ENCODE measurements at places on chromosomes 6 and 20.

DNA sequence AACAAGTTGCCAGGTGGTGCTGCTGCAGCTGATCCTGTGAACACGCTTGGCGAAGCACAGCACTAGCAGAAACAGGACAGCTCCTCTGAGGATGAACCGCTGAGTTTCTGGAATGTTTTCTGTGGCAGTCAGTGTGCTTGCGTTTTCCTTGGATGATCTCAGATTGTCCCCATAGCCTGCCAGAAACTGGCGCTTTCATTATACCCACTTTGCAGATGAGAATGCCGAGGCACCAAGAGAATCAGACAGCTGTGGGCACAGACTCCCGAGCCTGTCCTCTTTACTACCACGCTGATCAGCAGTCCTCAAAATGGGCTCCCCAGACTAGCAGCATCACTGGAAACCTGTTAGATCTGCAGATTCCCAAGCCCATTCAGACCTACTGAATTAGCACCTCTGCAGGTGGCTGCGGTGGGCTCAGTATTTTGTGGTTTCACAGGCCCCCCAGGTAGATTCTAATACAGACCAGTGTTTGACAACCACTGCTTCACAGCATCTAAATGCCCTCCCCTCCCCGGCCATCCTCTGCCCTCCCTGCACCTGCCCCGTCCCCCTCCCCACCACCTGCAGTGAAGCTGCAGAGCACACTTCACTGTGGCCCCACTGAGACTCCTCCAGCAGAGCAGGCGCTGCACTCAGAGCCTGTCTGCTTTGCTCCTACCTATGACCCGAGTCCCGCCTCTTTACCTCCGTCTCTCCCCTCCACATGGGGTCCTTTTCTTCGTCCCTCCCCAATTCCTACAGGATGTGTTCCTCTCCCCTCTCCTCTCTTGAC is 29.6 kb downstream of the SPATA2 start:
- DNase-seq: no peak

GRCh38 chr20:2814076-2814475 is 711 bp upstream of the C20orf141 start:
- no peak for DNase-seq

- DNase-seq: no peak
These were observed 29.6 kb downstream of the ZKSCAN8 start for GRCh38 chr6:28171271-28171670.

DNA sequence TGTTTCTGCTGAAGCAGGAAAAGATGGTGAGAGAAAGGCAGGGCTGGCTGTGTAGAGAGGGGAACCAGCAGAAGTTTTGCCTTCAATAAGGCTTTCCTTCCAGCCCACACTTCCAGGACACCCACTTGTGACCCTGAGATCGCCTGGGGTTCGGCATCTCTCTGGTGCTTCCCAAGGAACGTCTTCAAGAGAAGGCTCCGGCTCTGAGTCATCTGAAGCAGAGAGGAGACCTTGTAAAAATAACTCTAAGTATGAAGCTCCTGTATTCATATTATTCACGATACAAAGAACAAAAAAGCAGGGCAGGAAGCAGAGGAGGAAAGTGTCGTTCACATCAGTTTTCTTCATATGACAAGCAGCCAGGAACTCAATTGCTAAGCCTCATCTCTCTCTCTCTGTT is 95.4 kb upstream of the MRPS10 start:
- DNase-seq: no peak

DNA sequence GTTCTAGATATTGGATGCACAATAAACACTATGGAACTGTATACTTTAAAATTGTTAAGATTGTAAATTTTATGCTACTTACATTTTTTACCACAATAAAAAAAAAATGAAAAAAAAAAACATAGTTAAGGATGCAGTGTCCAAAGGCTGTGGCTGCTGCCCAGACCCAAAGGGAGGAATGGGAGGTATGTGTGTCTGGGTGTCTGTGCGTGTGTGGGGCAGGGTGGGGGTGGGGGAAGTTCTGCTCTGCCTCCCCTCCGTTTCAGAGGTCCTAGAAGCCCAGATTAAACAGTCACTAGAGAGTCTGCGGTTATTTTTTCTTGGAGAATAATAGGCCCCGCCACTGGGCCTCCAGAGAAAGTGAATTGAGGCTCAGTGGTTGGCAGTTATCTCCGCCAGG is 136.4 kb upstream of the ARMC2 start:
- no peak for DNase-seq

DNA sequence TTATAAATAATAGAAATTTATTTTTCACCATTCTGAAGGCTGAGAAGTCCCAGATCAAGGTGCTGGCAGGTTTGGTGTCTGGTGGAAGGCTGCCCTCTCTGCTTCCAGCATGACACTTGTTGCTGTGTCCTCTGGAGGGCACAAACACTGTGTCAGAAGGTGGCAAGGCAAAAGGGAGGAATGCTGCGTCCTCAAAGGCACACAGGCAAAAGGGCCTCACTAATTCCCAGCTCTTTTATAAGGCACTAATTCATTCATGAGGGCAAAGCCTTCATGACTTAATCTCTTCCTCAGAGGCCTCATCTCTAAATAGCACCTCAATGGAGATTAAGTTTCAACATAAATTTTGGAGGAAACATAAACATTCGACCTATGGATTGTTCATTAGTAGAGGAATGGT is 209.5 kb upstream of the SMLR1 start:
- no peak for DNase-seq

- DNase-seq: peak; percentile 97
These were observed at the start of gene ID4 for GRCh38 chr6:19836799-19837510. Gene ID4 (plus strand): TSS chr6:19837370. CDS start chr6:19837755, 385 bp downstream.

GRCh38 chr6:136747507-136747906 is 44.8 kb downstream of the MAP3K5 start:
- DNase-seq: no peak

GRCh38 chr6:85460921-85461797 is 11.3 kb downstream of the NT5E start:
- DNase-seq: no peak

- no peak for DNase-seq
These were observed 102.2 kb upstream of the EXOC2 start for GRCh38 chr6:795046-795685.

GRCh38 chr6:154386848-154387717 is 30.5 kb upstream of the IPCEF1 start:
- no peak for DNase-seq

- no peak for DNase-seq
These were observed 61.7 kb downstream of the GNAS-AS1 start for GRCh38 chr20:58788896-58789544.

- no peak for DNase-seq
These were observed 114.7 kb upstream of the ZNF217 start for GRCh38 chr20:53708129-53708968.

GRCh38 chr6:151679941-151680340 is 127.5 kb upstream of the ESR1 start:
- DNase-seq: no peak

DNA sequence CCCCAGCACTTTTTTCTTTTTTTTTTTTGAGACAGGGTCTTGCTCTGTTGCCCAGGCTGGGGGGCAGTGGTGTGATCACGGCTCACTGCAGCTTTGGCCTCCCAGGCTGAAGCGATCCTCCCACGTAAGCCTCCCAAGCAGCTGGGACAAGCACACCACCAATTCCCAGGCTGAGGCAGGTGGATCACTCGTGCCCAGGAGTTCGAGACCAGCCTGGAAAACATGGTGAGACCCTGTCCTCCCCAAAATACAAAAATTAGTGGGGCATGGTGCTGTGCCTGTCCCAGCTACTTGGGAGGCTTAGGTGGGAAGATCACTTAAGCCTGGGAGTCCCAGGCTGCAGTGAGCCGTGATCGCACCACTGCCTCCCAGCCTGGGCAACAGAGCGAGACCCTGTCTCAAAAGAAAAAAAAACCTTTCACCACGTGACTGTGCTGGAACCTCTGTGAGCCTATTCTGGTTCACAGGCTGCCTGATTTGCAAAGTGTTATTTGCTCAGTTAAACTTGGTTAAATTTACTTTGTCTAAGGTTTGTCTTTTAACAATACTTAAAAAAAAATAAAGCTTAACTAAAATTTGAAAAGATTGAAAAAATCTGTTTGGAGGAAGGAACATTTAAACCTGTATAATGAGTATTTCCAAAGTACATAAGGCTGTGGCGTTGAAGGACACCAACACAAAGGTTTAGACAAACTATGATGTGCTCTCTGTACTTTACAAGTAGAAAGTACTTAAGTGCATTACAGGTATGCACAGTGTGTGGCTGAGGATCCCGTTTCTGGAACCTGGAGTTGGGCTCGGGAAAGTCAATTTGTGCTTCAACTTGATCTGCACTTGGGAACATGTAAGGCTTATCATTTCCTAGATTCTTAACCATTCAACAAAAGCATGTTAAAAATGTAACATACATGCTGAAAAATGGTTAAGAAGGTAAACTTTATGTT is 55.0 kb downstream of the PPP1R3G start:
- DNase-seq: no peak

DNA sequence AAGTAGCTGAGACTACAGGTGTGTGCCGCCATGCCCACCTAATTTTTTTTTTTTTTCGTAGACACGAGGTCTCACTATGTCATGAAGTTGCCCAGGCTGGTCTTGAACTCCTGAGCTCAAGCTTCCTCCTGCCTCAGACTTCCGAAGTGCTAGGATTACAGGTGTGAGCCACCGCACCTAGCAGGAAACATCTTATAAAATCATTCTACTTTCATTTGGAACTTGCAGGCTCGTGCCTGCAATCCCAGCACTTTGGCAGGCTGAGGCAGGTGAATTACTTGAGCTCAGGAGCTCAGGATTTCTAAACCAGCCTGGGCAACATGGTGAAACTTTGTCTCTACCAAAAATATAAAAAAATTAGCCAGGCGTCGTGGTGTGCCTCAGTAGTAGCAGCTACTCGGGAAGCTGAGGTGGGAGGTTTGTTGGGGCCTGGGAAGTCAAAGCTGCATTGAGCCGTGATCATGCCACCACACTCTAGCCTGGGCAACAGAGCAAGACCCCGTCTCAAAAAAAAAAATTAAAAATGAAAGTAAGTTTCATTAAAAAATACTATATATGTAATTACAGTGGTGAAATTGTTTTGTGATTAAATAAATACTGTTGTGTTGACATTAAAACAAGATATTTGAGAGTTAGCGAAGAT is 15.1 kb downstream of the MAPK14 start:
- no peak for DNase-seq

GRCh38 chr6:148317051-148317450 is 25.6 kb upstream of the SASH1 start:
- DNase-seq: no peak

DNA sequence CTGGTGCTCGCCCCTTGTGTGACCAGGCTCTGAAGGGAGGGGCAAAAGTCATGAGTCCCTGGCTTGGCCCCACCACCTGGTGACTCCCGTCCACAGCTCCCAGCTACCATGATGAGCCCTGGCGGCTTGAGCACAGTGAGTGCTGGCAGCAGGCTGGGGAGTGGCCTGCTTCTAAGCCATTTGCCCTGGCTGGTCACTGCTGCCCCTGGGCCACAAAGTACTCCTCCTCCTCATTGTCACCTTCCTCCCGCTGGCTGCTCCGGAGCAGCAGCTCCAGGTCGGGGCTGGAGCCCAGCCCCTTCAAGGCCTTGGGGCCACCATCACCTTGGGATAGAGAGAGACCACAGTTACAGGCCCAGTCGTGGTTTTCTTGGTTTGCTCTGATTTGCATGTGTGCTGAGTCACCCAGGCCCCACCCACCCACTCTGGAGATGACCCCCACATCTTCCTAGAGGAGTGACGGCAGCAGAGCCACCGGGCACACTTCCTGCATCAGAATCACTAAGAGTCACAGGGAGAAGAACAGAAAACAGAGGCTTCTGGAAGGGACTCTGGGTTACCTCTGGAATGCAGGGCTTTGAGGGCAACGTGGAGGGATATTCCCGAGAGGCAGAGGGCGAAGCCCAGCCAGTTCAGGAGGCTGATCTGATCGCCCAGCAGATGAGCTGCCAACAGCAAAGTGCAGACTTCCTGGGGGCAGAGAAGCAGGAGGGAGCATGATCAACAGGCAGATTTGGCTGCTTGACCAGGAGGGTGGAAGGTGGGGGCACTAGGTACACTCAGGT is 42.1 kb upstream of the CDH22 start:
- peak; percentile 33 for DNase-seq

DNA sequence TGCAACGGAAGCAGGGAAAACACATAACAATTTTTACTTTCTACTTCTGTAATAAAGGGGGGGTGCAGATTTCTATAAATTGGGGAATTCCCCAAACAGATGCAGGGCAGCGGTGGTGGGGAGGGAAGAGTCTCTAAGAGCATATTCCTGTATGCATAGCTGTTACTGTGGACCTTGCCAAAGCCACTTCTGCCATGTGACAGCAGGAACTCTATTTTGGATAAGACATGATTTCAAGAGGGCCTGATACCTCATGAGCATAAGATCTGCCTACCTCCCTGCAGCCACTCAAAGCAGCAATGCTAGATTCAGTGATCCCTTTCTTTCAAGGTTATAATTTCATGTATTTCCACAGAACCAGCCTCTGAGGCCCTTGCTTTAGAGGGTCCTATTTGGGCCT is 86.2 kb upstream of the CNKSR3 start:
- DNase-seq: no peak

- no peak for DNase-seq
These were observed at the start of gene TPBG for GRCh38 chr6:82363428-82364086. Gene TPBG (plus strand): TSS chr6:82363817. CDS start chr6:82364962, 1,145 bp downstream.

DNA sequence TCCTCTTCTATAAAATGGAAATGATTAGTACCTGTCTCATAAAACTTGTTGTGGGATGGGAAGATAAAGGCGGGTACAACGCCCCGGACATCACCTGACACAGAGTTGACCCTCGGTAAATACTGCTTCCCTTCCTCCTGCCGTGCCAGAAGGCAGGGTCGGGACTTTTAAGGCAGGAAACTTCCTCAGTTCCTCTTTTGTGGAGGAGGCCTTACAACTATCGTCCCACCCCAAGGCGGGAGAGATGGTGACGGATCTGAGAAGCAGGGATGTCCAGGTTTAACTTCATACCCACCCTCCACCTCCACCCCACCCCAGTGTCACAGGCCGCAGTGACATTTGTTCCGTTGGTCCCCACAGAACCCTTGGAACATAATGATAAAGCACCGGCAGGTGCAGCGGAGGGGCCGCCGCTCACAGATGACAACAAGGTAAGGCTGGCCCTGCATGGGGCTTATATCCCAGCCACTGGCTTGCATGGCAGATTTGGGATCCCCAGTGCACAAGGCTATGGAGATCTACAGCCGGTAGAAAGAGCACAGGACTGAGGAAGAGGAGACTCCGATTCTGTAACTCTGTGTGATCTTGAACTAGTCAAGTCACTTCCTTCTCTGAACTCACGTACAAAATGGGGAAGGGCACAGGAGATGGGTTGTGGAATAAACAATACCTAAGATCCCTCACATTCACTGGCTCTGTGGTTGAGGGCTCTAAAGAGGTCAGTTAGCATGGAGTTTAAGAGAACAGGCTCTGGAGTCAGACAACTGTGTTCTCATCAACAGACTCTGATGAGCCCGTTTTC is 764 bp downstream of the DNTTIP1 start:
- DNase-seq: no peak

DNA sequence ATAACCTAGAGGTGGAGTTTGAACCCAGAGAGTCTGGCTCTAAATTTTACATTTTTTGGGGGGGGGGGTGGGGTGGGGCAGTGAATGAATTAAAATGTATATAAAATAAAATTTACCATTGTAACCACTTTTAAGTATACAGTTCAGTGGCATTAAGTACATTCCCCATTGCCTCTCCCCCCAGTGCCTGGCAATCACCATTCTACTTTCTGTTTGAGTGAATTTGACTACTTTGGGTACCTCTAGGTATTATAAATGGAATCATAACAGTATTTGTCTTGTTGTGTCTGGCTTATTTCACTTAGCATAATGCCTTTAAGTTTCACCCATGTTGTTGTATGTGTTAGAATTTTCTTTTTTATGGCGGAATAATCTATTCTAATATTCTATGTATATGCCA is 2.7 kb downstream of the FAM110A start:
- no peak for DNase-seq

GRCh38 chr20:56392881-56393482 is 537 bp downstream of the CSTF1 start:
- DNase-seq: no peak

GRCh38 chr6:4635666-4636065 is 140.5 kb upstream of the CDYL start:
- DNase-seq: no peak

All from NCI-H2227 treated with DMSO at 0.1 percent for 48 hours (cell line).